ENCODE measurements at places on chromosomes 7 and 10.

DNA sequence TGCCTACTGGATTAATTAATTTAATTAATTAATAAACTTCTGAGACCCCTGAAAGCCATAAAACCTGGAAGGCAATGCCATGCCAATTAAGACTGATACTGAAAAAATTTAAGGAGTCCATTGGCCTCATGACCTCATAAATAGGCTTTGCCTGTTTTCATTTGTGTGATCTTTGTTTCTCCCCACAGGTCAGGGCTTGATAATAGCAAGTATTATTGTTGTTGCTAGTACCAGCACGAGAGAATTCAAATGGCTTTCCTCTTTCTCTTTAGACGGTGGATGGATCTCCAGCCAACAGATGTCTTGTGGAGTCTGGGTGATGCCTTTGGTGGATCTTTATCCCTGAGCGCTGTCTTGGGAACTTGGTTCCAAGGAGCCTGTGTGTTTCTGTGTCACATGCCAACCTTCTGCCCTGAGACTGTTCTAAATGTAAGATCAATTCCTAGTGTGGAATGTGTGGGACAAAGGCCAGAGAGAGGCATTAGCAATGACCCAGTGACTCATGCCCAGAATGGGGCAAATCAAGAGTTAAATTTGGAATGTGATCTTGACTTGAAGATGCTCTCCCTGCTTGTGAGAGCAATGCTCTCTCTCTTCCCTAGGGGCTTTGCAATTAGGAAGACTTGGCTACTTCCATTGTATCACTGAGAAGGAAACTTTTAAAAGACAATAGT, 17.7 kb downstream of the ACSM6 start:
- H3K36me3 ChIP-seq = no peaks in the 10 kb centered on the region
- no peaks in the 10 kb centered on the region for H3K4me1 ChIP-seq
- no peak overlapping the region for H3K4me3 ChIP-seq
- no peak for ATAC-seq

GRCh38 chr10:6228010-6228511, 25.3 kb downstream of the PFKFB3 start:
- no peak overlapping the region for H3K4me3 ChIP-seq
- H3K27ac ChIP-seq = peak overlapping the region; percentile 83
- no peaks in the 10 kb centered on the region for H3K27me3 ChIP-seq
- H3K4me1 ChIP-seq = peaks cover 9% of the 10 kb centered on the region
- ATAC-seq = no peak
- peaks cover 100% of the 10 kb centered on the region for H3K36me3 ChIP-seq

DNA sequence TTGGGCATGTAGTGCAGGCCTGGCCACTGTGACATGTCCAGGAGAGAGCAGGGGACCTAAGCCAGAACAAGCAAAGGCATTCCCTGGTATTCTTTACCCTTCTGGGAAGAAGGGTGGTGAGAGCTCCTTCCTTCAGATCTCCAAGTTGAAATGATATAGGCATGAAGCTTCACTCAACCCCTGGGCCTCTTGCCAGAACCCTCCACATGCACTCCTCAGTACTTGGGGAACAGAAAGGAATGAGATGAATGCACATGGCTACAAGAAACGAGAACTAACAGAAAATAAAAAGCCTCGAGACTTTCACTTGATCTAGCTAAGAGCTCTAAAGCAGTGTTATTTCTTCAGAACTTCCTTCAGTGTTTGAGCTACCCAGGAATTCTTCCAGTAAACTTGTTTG, 262.2 kb downstream of the ETV1 start:
- no peak overlapping the region for H3K27ac ChIP-seq
- no peaks in the 10 kb centered on the region for H3K27me3 ChIP-seq
- H3K36me3 ChIP-seq = no peaks in the 10 kb centered on the region
- no peak overlapping the region for H3K4me3 ChIP-seq

- no peaks in the 10 kb centered on the region for H3K36me3 ChIP-seq
- H3K27ac ChIP-seq = no peak overlapping the region
These were observed 78.4 kb downstream of the PDE1C start for GRCh38 chr7:31991846-31992245.

DNA sequence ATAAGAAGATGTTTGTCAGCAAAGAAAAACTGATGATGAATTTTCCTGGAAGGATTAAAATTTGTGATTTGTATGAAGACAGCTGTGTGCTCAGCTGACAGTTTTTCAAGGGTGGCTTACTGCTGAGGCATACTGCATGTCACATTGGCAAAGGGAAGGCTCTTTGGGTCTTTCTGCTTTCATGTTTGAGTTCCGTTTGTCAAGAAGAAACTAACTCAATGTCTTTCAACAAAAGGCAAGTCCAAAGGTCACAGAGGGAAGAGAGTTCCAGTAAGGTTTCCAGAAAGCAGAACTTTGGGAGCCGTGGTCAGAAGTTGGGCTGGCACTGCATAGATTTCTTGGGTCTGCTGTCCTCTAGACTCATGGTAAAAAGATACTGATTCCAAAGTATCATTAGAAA, 16.9 kb downstream of the DYDC2 start:
- no peak overlapping the region for H3K4me3 ChIP-seq
- no peaks in the 10 kb centered on the region for H3K36me3 ChIP-seq
- H3K4me1 ChIP-seq = peaks cover 4% of the 10 kb centered on the region
- peaks cover 3% of the 10 kb centered on the region for H3K27me3 ChIP-seq
- no peak overlapping the region for H3K27ac ChIP-seq

DNA sequence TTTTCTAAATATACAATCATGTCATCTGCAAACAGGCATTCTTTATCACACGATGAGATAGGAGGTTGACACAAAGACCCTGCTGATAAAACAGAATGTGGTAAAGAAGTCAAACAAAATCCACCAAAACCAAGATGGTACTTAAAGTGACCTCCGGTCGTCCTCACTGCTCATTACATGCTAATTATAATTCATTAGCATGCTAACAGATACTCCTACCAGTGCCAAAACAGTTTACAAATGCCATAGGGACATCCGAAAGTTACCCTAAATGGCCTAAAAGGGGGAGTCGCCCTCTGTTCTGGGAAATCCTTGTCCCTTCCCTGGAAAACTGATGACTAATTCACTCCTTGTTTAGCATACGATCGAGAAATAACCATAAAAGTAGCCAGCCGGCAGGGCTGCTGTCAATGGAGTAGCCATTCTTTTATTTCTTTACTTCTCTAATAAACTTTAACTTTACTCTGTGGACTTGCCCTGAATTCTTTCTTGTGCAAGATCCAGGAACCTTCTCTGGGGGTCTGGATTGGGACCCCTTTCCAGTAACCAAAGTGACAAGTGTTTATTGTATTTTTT, 126.6 kb downstream of the CCDC71L start:
- no peak overlapping the region for H3K4me3 ChIP-seq
- no peak for ATAC-seq
- H3K27ac ChIP-seq = no peak overlapping the region
- peaks cover 5% of the 10 kb centered on the region for H3K4me1 ChIP-seq
- no peaks in the 10 kb centered on the region for H3K36me3 ChIP-seq
- H3K27me3 ChIP-seq = no peaks in the 10 kb centered on the region

DNA sequence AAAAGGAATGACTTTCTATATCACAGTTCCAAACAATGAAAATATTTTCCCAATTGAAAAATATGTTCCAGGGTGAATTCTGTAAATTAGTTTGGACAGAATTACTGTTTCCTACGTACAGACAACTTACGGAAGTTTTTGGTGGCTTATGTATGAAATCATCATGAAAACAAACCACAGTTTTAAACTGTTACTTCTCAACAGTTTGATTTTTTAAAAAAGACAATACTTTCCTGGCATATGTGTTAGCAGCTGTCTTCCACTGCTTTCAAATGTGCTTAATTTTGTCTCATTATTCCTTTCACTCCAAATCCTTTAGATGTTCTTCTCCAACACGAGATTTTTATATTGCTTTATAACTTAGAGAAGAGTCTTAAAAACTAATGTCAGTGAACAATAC, 56.2 kb downstream of the SEMA3A start:
- no peaks in the 10 kb centered on the region for H3K36me3 ChIP-seq
- H3K27me3 ChIP-seq = no peaks in the 10 kb centered on the region
- H3K4me1 ChIP-seq = no peaks in the 10 kb centered on the region
- H3K27ac ChIP-seq = no peak overlapping the region

- no peak for ATAC-seq
- no peak overlapping the region for H3K27ac ChIP-seq
- no peak overlapping the region for H3K4me3 ChIP-seq
These were observed 17.2 kb upstream of the STRIP2 start for GRCh38 chr7:129417073-129417472.

DNA sequence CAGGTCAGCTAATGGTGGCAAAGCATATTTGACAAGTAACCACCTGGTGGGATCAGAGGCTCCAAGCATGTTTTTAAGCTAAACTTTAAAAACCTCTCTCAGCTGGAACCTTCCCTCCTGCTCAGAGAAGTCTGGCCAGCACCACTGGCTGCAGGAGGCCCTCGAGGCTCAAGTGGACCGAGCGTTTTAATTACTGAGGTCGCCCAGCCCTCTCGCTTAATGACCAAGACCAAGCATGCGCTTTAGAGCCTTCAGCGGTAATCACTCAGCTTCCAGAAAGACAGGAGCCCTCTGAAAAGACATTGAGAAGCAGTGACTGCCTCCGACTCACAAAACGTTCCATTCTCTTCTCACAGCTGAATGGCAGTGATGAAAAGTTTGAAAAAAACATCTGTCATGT, 383.4 kb upstream of the ADARB2 start:
- no peaks in the 10 kb centered on the region for H3K36me3 ChIP-seq
- no peak overlapping the region for H3K27ac ChIP-seq
- H3K4me3 ChIP-seq = no peak overlapping the region
- H3K27me3 ChIP-seq = no peaks in the 10 kb centered on the region
- no peaks in the 10 kb centered on the region for H3K4me1 ChIP-seq
